ENCODE measurements at places on chromosomes 3 and 15. TPM values are rescaled to one million over a fixed set of nuclear protein-coding genes. Genes with fewer than 3 reads are reported as not detected.

WDR49 gene
- 0.14 TPM for total RNA-seq

RPL39L gene
- 35.9 TPM for total RNA-seq

GHSR gene
- total RNA-seq: not detected

SNTN gene
- total RNA-seq: not detected

CCR8 gene
- total RNA-seq: 1.2 TPM

HDAC11 gene
- total RNA-seq: 8.0 TPM

SLC9A9 gene
- 4.3 TPM for total RNA-seq

XIRP1 gene
- total RNA-seq: 0.10 TPM

SMCO1 gene
- not detected for total RNA-seq

C3orf70 gene
- 0.05 TPM for total RNA-seq

GPR87 gene
- 0.70 TPM for total RNA-seq

SCN11A gene
- 0.22 TPM for total RNA-seq

ZNF385D gene
- total RNA-seq: not detected

TRIM59 gene
- 39.9 TPM for total RNA-seq

VGLL3 gene
- total RNA-seq: not detected

LRRC31 gene
- not detected for total RNA-seq

STAB1 gene
- total RNA-seq: 0.19 TPM

CLEC3B gene
- total RNA-seq: not detected

COL6A5 gene
- total RNA-seq: not detected

GATA2 gene
- total RNA-seq: 4.1 TPM

LEKR1 gene
- total RNA-seq: 1.0 TPM

C3orf18 gene
- total RNA-seq: 32.5 TPM

TEX9 gene
- 2.6 TPM for total RNA-seq

ATP2B2 gene
- not detected for total RNA-seq

LRRC2 gene
- total RNA-seq: not detected

B3GALNT1 gene
- 1.9 TPM for total RNA-seq

ARGFX gene
- total RNA-seq: not detected

GABRA5 gene
- not detected for total RNA-seq

SPINK8 gene
- not detected for total RNA-seq

KAT2B gene
- 26.7 TPM for total RNA-seq

GRK7 gene
- total RNA-seq: not detected

CCR3 gene
- not detected for total RNA-seq

SLC22A13 gene
- total RNA-seq: 1.2 TPM

CD200 gene
- total RNA-seq: 23.5 TPM

CYP1A2 gene
- total RNA-seq: not detected

CTXN2 gene
- total RNA-seq: not detected

RPL15 gene
- 2,630 TPM for total RNA-seq

MESP2 gene
- not detected for total RNA-seq

EFCAB12 gene
- total RNA-seq: 1.0 TPM

DAZL gene
- not detected for total RNA-seq

EFHB gene
- total RNA-seq: 0.89 TPM

MST1R gene
- total RNA-seq: 0.84 TPM

CPEB1 gene
- 0.48 TPM for total RNA-seq

MYZAP gene
- not detected for total RNA-seq

ACOX2 gene
- not detected for total RNA-seq

ANKRD34C gene
- total RNA-seq: not detected

FAM81A gene
- total RNA-seq: not detected

LDHAL6B gene
- total RNA-seq: not detected

TMCO5A gene
- total RNA-seq: not detected

GOLGA8K gene
- 1.6 TPM for total RNA-seq

DGKG gene
- total RNA-seq: 1.0 TPM

ZNF501 gene
- total RNA-seq: 3.6 TPM

PP2D1 gene
- not detected for total RNA-seq

FOXL2NB gene
- total RNA-seq: not detected

DIPK2A gene
- total RNA-seq: 10.4 TPM

ZKSCAN7 gene
- 2.8 TPM for total RNA-seq
